ENCODE measurements at places on chromosomes 6 and 20. TPM values are rescaled to one million over a fixed set of nuclear protein-coding genes. Genes with fewer than 3 reads are reported as not detected.

DNA sequence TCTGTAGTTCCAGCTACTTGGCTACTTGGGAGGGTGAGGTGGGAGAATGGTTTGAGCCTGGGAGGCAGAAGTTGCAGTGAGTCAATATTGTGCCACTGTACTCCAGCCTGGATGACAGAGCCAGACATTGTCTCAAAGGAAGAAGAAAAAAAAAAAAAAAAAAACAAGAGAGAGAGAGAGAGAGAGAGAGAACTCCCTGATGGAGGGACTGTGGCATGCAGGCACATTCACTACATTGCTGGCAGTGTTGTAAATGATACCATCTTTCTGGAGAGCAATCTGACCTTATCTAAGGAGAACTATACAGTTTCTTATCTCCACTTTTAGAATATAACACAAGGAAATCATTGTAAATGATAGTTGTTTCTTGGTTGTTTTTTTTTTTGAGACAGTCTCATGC is 85.1 kb downstream of the MDN1 start:
- no peaks in the 10 kb centered on the region for H3K27me3 ChIP-seq
- peaks cover 51% of the 10 kb centered on the region for H3K36me3 ChIP-seq
- no peaks in the 10 kb centered on the region for H3K4me1 ChIP-seq
- no peak for DNase-seq
- no peak overlapping the region for H3K4me3 ChIP-seq

DNA sequence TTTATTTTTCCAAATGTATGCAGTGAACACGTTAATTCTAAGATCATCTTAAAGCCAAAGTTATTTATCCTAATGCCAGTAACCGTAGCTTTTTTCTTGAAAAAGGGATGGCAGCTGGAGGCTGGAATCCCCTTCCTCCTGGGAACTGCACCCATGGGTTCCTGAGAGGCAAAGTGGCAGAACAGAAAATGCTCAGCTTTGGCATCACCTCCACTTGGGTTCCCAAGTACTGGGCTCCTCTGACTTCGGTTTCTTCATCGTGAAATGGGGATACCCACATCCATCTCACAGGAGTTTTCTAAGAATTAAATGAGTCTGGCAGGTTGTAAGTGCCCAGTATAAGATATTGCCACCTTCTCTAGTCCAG is 6.2 kb upstream of the DDX43 start:
- H3K4me1 ChIP-seq: peaks cover 18% of the 10 kb centered on the region
- H3K27me3 ChIP-seq: no peaks in the 10 kb centered on the region
- DNase-seq: no peak
- H3K36me3 ChIP-seq: no peaks in the 10 kb centered on the region
- H3K4me3 ChIP-seq: peak overlapping the region; percentile 88

- no peak for DNase-seq
- H3K4me1 ChIP-seq: no peaks in the 10 kb centered on the region
- H3K36me3 ChIP-seq: no peaks in the 10 kb centered on the region
- H3K27ac ChIP-seq: no peak overlapping the region
- no peak overlapping the region for H3K4me3 ChIP-seq
- H3K27me3 ChIP-seq: no peaks in the 10 kb centered on the region
Measured at GRCh38 chr6:1081551-1082284, 230.2 kb upstream of the FOXQ1 start.

DNA sequence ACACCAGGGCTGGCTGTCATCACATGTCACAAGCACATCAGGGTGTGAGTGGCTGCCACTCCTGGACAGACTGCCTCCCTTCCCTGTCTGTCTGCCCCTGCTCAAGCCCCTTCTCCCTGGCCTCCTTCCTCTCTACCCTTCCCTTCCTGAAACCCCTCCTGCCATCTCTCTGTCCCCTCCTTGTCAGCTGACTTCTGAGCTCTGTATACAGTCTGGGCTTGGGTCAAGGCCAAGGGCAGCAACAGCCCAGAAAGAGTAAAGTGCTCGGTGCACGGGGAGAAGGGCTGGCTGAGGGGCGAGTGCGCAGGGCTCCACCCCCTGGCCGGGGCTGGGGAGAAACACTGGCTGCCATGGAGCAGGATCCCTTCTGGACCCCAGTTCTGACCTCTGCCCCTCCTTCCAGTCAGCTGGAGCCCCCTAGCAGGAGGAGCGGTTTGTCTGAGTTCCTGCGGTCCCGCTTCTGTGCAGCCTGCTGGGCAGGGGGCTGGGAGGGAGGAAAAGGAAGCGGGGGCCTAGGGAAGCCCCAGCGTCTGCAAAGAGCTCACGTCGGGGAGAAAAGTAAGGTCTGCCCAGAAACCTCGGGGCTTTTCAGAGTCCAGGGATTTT is 2.0 kb downstream of the LKAAEAR1 start:
- H3K27me3 ChIP-seq: peaks cover 12% of the 10 kb centered on the region
- H3K36me3 ChIP-seq: no peaks in the 10 kb centered on the region
- no peak overlapping the region for H3K27ac ChIP-seq
- peak; percentile 40 for DNase-seq
- H3K4me1 ChIP-seq: peaks cover 50% of the 10 kb centered on the region

DNA sequence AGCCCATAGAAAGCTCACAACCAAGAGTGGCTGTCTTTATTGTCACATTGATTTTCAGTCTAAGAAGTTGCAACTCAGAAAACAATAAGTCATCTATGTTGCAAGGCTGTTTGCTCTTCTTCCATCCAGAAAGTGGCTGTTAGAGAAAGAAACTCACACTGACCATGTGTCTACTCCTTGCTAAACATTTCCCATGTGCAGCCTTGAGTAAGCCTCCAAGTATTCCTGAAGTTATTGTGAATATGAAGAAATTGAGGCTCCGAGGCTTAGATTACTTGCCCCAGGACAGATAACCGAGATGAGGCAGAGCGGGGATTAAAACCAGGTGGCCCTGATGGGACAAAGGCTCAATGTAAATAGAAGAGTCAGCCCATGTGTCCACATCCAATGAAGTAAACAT is 105.0 kb downstream of the SPTLC3 start:
- H3K4me3 ChIP-seq: no peak overlapping the region
- no peaks in the 10 kb centered on the region for H3K36me3 ChIP-seq
- no peak overlapping the region for H3K27ac ChIP-seq
- DNase-seq: no peak
- no peaks in the 10 kb centered on the region for H3K4me1 ChIP-seq

GRCh38 chr6:155188707-155189496 is 74.9 kb upstream of the CLDN20 start:
- H3K4me3 ChIP-seq: no peak overlapping the region
- peak; percentile 27 for DNase-seq
- H3K4me1 ChIP-seq: no peaks in the 10 kb centered on the region
- no peaks in the 10 kb centered on the region for H3K27me3 ChIP-seq

GRCh38 chr20:32518593-32519380 is 66.3 kb downstream of the NOL4L start:
- peaks cover 54% of the 10 kb centered on the region for H3K36me3 ChIP-seq
- no peak overlapping the region for H3K27ac ChIP-seq
- no peak for DNase-seq
- H3K4me1 ChIP-seq: peaks cover 46% of the 10 kb centered on the region
- no peak overlapping the region for H3K4me3 ChIP-seq

- H3K4me1 ChIP-seq: no peaks in the 10 kb centered on the region
- DNase-seq: no peak
- H3K27me3 ChIP-seq: no peaks in the 10 kb centered on the region
Measured at GRCh38 chr6:161924516-161925116, 650.8 kb upstream of the AGPAT4 start.

DNA sequence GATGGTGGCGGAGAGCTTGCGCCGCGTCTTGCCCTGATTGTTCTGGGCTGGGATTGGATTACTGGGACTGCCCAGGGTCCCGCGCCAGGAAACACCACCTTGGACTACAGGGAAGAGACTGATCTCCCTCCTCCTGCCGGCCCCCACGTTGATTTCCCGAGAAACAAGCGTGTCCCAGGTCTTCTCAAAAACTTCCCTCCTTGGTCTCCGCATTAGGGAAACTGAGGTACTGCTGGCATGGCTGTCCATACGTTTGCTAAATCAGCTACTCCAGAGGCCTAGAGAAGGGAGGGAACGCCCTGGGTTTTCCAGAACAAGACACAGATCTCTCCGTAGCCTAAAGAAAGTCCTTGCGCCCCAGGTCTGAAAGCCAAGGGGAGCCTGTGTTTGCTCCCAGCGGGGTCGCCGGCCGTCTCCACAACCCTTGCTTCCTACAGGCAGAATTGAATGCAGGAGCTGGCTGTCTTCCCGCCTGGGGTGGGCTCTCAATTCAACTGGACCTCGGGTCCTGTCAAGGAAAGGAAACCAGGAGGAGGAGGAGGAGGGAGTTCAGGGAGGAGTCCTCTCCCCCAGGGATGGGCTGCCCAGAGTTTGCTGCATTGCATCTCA is 29.2 kb downstream of the TFAP2A start:
- H3K27ac ChIP-seq: no peak overlapping the region
- no peak overlapping the region for H3K4me3 ChIP-seq
- no peak for DNase-seq

- H3K4me1 ChIP-seq: peaks cover 8% of the 10 kb centered on the region
- H3K36me3 ChIP-seq: no peaks in the 10 kb centered on the region
- H3K27me3 ChIP-seq: no peaks in the 10 kb centered on the region
- no peak for DNase-seq
- no peak overlapping the region for H3K4me3 ChIP-seq
Measured at GRCh38 chr20:8372824-8373380, 240.8 kb downstream of the PLCB1 start.

DNA sequence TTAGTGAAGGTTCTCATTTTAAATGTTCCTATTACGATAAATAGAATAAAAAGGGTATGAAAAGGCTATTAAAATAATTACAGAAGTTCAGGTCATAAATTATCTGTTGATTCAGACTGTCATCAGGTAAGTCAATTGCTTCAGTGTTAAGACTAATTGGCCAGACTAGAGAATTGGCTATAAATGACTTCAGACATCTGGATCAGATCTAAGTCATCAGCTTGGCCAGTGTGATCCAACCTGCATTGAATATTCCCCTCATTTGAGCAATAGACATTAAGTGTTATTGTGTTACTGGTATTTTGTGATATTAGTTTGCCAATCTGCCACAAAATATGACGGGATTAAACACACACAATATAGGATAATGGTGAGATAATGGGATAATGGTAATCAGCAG is 377.6 kb upstream of the CITED2 start:
- no peak overlapping the region for H3K4me3 ChIP-seq
- no peak overlapping the region for H3K27ac ChIP-seq
- H3K27me3 ChIP-seq: no peaks in the 10 kb centered on the region
- H3K36me3 ChIP-seq: no peaks in the 10 kb centered on the region
- DNase-seq: no peak

DNA sequence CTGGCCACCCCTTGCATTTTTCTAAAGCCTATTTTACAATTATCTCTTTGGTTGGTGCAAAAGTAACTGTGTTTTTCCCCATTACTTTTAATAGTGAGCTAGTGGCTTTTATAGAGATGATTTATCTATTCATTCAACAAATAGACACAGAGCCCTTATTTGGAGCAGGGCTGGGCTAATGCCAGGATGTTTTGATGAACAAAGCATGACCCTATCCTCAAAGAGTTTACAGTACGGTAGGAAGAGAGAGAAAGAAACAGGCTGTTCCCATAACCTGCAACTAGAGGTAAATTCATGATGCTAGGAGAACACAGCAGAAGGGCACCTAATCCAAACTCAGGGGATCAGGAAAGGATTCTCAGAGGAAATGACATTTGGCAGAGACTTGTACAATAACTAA is 37.3 kb upstream of the UST start:
- no peak overlapping the region for H3K27ac ChIP-seq
- no peak for DNase-seq
- H3K36me3 ChIP-seq: no peaks in the 10 kb centered on the region

- H3K36me3 ChIP-seq: no peaks in the 10 kb centered on the region
- H3K27me3 ChIP-seq: peaks cover 3% of the 10 kb centered on the region
- H3K27ac ChIP-seq: no peak overlapping the region
Measured at GRCh38 chr6:25186919-25187318, 92.3 kb upstream of the CARMIL1 start.

GRCh38 chr6:89433252-89434149 is 549 bp downstream of the ANKRD6 start:
- H3K4me1 ChIP-seq: peaks cover 11% of the 10 kb centered on the region
- H3K27me3 ChIP-seq: no peaks in the 10 kb centered on the region
- peak overlapping the region; percentile 54 for H3K4me3 ChIP-seq
- H3K36me3 ChIP-seq: no peaks in the 10 kb centered on the region

GRCh38 chr20:49877386-49877921 is 37.9 kb downstream of the SPATA2 start:
- H3K27ac ChIP-seq: no peak overlapping the region
- H3K4me1 ChIP-seq: no peaks in the 10 kb centered on the region
- DNase-seq: no peak
- no peaks in the 10 kb centered on the region for H3K27me3 ChIP-seq
- H3K36me3 ChIP-seq: peaks cover 48% of the 10 kb centered on the region
- H3K4me3 ChIP-seq: no peak overlapping the region

DNA sequence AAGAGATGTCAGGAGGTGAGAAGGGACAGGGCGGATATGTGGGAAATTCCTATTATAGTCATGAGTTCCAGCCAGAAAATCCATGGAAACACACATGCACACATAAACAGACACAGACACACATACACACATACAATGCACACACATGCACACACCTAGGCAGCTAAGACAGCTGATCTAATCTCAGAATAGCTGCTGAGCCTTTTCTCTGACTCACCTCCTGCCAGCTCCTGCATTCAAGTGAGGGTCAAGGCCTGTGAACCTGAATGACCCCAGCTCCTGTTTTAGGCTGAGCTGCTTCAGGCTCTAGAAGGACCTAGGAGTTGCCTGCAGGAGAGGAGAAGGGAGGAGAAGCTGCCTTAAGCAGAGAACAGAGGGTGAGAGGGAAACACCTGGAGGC is 21.6 kb upstream of the RAET1L start:
- no peaks in the 10 kb centered on the region for H3K36me3 ChIP-seq
- H3K27ac ChIP-seq: no peak overlapping the region
- H3K27me3 ChIP-seq: peaks cover 6% of the 10 kb centered on the region
- no peak for DNase-seq
- no peak overlapping the region for H3K4me3 ChIP-seq
- no peaks in the 10 kb centered on the region for H3K4me1 ChIP-seq

- H3K27me3 ChIP-seq: no peaks in the 10 kb centered on the region
- H3K27ac ChIP-seq: no peak overlapping the region
- H3K4me3 ChIP-seq: no peak overlapping the region
- no peaks in the 10 kb centered on the region for H3K36me3 ChIP-seq
Measured at GRCh38 chr6:37801605-37801940, 18.0 kb upstream of the ZFAND3 start.

GRCh38 chr6:37433657-37434271 is 743 bp downstream of the CMTR1 start:
- peaks cover 18% of the 10 kb centered on the region for H3K4me1 ChIP-seq
- H3K27me3 ChIP-seq: no peaks in the 10 kb centered on the region
- H3K4me3 ChIP-seq: peak overlapping the region; percentile 55
- H3K27ac ChIP-seq: peak overlapping the region; percentile 82
- H3K36me3 ChIP-seq: peaks cover 26% of the 10 kb centered on the region

- H3K36me3 ChIP-seq: no peaks in the 10 kb centered on the region
Measured at GRCh38 chr20:5056801-5057599, 55.7 kb upstream of the SLC23A2 start.

Gene RAET1L
- total RNA-seq: not detected

Gene MYB
- 0.40 TPM for total RNA-seq

Gene HSPA1L
- 2.0 TPM for total RNA-seq

Gene EPPIN
- not detected for total RNA-seq

Gene TUBB2B
- 0.66 TPM for total RNA-seq

Gene TSPYL4
- 26.5 TPM for total RNA-seq

Gene FLRT3
- not detected for total RNA-seq

Gene GTSF1L
- total RNA-seq: not detected

Gene RIPOR3
- not detected for total RNA-seq

All from natural killer cell (primary cell).